ENCODE measurements at places on chromosomes 3 and 15.

DNA sequence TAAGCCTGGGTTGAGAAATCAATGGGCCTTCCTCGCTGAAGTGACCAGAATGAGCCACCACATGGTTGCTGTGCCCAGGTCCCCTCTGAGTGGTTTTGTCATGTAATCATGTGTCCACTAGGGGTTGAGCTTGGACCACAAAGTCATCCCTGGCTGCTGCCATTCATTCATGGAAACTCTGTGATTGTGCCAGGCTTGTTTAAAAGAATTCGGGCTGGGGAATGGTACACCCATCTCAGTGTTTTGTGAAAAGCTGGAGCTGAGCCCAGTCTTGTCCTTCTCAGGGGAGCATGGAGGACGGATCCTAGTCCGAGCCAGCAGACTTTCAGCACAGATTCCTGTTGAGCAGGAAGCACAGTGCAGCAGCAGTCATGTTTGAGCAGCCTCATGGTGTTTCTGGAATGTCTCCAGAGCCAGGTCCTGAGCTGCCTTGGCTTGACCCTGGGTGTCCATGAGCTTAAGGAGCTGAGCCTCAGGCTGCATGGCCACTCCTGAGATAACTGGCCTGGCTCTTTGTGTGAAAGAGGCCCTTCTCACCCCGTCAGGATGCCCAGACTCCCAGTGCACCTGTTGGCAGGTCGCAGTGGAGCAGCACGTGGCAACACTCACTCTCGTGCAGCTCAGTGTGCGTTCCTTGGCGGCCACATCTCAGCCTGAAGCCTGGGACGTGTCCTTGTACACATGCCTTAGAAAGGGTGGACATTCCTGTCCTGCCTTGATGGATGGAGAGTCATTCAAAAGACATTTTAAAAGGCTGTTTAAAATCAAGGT is 260.3 kb upstream of the TPM1 start:
- peak; percentile 83 for DNase-seq

DNA sequence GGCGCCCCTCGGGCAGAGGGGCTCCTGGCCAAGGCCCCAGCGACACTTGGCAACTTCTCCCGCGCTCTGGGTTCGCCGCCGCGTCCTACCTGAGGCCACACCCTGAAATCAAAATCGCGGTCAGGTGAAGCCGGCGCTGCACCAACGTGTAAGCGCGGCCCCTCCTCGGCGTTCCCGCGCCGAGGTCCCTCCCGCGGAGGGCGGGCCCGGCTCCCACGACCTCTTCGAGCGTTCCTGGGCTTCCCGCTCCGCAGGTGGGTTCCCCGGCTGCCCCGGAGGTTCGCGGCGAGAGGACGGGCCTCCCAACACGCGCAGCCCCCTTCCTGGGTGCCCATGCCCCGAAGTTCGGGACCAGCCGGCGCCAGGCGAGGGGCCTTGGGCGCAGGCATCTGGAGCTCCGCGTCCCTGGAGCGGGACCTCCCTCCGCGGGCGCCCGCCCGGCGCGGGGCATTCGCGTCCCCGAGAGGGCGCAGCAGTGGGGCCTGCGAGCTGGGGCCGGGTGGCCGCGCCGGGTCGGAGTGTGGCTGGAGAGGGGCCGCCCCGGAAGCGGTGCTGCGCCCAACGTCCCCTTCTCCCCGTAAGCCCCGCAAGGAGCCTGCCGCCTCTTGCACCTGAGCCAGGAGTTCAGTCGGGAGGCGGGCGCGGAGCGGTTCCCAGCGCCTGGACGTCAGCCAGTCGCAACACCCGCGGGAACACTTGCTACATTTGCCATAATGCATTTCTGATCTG is 13.7 kb downstream of the PAK6 start:
- DNase-seq, result peak; percentile 87

GRCh38 chr3:71524672-71525071 is 58.9 kb downstream of the FOXP1 start:
- DNase-seq, result no peak

- no peak for DNase-seq
Measured at GRCh38 chr3:47440131-47440530, 35.6 kb downstream of the SCAP start.
